T-helper 9 cell (primary cell): ENCODE measurements at places on chromosomes 5 and 9.

- no peak for DNase-seq
Observed at GRCh38 chr5:159576902-159577301, 246.6 kb upstream of the IL12B start.

DNA sequence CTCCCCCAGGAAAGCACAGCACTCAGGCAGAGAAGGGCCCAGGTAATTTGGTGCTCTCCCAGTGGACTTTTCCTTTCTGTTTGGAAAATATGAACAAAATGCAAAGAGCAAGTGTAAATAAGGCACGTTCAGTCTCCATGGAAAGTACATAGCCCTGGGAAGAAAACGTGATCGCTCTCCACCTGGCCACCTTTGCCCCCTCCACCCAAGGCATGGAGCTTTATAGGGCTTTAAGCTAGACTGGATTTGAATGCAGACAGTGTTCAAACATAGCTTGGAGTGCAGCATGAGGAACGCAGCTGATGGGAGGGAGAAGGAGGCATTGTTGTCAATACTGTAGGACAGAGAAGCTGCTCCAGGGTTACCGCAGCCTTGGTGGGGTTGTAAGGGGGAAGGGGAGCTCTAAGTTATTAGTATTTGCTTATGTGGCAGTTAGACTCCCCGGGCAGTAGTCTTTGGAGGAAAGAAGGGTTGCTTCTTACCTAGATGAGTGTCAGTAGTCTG, 500.2 kb downstream of the SPOCK1 start:
- DNase-seq: no peak

GRCh38 chr5:176406436-176407052, 9.8 kb downstream of the CLTB start:
- DNase-seq: no peak

DNA sequence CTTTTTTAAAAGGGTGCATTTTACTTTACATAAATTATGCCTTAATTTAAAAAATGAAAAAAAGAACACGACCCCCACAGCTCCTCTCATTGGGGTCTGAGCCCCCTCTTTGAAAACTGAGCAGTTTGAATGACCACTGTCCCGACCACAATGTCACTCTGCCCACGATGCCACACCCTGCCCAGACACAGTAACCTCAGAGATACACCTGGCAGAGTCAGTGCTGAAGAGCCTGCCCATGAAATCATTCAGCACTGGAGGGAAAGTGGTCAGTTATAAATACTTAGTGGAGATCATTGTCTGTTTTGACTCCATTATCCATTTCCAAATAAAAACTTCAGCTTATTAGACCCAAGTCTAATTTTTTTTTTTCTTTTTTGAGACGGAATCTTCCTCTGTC, 49.3 kb downstream of the DNAJC21 start:
- DNase-seq: no peak

DNA sequence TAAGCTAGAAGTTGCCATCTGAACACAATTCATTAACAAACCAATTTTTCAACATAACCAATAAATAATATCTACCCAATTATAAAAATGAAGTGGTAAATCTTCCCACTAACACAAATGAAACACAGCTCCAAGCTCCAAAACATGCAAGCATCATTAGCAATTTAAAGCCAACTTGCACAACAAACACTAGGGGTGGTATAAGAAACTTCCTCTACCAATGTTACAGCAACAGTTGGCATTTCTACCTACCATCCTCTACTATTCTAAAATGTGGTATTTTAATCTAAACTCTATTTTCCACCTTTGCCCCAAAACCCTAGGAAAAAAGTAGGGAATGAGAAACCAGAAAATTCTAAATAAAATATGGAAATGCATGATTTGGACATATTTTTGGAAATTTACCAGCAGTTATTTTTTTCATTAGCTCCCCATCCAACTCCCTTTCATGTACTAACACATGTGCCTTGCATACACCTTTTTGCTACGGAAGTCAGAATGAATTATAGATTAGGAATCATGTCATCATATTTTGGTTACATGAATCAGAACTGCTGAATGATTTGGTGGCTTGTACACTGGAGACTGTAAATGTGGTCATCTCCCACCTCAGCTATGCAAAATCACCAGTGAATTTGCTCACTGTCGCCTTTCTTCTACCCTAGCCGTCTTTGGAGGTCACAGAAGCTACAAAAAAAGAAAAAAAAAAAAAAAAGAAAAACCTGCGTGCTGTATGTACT, 4.1 kb downstream of the NR6A1 start:
- DNase-seq: no peak

DNA sequence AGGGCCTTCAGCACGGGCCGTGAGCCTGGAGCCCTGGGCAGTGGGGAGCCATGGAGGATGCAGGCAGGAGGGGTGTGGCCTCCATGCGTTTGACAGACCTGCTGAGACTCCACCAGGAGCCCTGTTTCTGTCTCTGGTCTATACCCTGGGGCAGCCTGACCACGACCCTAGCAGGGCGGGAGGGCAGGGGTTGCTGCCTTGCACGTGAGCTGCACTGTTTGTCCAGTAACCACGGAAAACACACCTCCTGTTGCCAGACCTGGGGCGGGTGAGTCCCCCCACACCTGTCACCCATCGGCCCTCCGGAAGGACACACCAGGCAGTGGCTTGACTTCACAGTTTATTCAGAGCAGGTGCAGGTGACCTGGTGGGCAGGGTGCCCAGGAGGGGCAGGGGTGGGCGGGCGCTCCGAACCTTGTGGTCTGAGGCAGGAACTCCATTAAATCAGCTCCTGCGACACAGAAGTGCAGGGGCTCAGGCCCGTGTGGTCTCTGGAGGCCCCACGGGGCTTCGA, 3.9 kb downstream of the LCN8 start:
- no peak for DNase-seq

DNA sequence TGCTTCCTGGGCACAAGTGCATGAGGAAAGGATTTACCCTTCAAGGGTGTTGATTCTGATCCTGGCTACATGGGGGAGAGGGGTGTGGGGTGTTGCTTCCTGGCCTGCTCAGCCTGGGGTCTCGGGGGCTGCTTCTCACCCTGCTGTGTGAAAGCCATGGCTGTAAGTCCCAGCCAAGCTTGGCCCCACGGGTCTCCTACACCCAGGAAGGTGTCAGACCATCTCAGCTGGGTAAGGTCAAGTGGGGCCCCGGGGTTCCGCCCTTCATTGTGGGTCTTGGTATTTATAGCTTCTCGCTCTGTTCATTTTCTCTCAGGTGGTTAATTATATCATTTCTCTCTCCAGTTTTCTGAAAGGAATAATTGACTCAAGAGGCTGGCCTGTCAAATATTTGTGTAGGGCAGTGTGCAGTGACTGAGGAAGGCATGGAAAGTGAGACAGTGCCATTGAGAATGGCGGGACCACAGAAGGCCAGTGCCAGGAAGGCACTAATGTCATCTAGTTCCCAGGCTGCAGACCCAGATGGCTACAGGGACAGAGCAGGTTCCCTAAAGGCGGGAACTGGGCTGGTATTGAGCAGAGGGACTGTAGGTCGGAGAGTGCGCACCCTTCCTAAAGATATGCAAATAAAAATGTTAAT, 126.0 kb downstream of the FOXD1 start:
- DNase-seq: no peak

GRCh38 chr9:131233556-131233955, 42.8 kb downstream of the FAM78A start:
- DNase-seq: no peak

- DNase-seq: no peak
Observed at GRCh38 chr5:77431286-77431685, 60.8 kb downstream of the WDR41 start.

GRCh38 chr5:35046774-35047173, 975 bp downstream of the AGXT2 start:
- DNase-seq: no peak

DNA sequence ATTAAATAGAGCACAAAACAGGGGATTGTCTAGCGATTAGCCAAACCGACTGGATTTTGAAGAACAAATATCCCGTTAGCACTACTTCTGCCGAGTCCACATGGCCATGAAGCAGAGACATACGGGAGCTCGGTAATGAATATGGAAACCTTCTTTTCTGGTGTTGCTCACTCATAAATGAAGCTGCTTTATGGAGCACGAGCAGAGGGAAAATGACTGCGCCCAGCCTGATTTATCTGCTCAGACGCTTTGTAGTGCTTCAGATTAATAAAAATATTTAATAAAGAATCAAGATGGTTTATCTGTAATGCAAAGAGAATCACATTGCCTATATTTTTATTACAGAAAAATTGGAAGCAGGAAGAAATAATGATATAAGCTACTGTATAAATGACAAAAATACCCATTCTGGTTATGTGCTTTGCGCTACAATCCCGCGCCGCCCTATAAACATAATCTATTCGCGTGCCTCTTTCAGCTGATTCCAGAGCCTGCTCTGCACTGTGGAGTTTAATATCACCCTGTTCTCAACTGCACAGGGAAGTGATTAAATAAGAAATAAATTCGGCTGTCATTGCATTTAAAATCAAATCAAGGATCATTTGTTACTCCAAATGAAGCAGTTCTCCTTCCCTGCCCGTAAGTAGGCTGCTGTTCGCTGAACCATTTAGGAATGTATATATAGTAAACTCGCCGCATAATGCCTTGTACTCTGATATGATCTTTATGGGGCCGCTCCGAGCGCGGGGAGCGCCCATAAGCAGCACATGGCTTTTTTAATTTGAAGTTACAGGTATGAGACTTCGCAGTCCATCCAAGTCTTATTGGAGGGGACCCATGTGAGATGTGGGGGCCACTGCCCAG, 22.3 kb upstream of the UBAC1 start:
- DNase-seq: no peak

GRCh38 chr5:147483961-147484707, 25.7 kb downstream of the DPYSL3 start:
- DNase-seq: no peak

GRCh38 chr5:57009811-57010210, 57.9 kb upstream of the MIER3 start:
- DNase-seq: no peak

- DNase-seq: no peak
Observed at GRCh38 chr5:94745786-94746730, 127.6 kb downstream of the SLF1 start.
